ENCODE measurements at places on chromosomes 12 and 14.

DNA sequence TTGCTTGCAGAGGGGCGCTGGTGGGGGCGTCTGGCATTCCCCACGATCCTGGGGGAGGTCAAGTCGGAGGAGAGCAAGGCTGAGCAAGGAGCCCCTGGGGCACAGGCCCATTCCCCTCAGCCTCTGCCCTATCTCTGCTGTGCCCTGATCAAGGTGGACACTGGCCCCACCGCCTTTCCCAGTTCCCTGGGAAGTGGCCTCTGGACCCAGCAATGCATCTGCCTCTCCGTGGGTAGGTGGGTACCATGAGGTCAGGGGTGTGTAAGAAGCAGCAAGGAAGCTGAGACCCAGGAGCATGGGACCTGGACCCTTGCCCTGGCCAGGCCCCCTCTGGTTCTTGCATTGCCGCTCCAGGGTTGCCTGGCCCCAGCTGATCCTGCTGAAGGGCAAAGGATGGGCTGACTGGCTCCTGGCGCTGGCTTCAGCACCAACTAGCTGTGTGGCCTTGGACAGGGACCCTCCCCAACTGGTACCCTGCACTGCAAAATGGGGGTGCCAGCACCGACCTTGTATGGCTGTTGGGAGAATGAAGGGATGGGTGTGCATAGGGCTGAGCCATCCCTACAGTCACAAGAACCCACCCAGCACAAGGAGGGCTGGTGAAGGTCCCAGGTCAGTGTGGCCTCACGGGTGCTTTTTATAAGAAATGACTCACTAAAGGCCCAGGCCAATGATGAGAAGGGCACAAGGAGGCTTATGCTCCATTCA is 19.6 kb downstream of the SLC25A29 start:
- DNase-seq = no peak

GRCh38 chr14:28756884-28757570 is 9.6 kb upstream of the FOXG1 start:
- no peak for DNase-seq

DNA sequence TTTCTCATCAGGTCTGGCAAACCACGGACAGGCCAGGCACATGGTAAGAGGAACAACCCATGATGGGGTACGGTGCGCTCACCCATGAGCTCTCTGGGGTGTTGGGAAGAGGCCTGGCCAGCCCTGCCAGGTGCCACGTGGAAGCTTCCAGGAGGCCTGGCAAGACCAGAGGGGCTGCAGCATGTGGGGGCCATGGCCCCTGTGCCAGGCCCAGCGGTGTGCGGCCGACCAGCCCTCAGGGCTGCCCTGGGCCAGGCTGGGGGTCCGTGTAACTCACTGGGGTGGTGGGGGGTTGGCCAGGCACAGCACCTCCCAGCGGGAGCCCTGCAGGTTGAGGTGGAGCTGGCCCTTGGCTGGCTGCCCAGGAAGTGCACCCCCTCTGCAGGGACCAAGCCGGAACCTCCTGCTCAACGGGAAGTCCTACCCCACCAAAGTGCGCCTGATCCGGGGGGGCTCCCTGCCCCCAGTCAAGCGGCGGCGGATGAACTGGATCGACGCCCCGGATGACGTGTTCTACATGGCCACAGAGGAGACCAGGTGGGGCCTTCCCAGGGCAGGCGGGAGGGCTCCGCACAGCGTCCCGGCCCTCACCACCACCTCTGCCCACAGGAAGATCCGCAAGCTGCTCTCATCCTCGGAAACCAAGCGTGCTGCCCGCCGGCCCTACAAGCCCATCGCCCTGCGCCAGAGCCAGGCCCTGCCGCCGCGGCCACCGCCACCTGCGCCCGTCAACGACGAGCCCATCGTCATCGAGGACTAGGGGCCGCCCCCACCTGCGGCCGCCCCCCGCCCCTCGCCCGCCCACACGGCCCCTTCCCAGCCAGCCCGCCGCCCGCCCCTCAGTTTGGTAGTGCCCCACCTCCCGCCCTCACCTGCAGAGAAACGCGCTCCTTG is 4.9 kb upstream of the CRIP2 start:
- no peak for DNase-seq

GRCh38 chr12:113898466-113898865 is 67.7 kb downstream of the RBM19 start:
- peak; percentile 63 for DNase-seq

DNA sequence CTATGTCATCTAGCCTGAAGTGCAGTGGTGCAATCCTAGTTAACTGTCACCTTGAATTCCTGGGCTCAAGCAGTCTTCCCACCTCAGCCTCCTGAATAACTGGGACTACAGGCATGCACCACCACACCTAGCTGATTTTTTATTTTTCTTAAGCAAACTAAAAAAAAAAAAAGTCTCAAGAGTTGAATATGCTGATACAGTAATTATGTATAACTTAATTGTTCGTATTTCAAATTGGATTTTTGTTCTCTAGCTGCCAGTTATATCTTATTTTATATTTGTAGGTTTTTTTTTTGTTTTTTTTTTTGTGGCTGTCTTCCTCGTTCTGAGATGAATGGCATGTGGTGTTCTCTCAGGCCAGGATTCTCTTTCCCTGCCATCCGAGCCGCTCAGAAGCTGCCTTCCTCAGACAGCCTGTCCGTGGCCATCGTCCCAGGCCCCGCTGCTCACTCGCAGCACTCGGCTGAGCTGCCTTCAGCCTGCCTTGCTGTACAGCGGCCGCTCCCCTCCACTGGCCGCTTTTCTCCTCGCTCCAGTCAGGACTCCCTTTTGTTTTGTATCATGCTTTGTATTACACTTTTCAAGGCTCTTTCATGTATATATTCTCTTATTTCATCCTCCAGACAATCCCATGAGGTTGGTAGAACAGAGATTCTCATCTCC is 53.3 kb downstream of the WDR20 start:
- no peak for DNase-seq

Data from NCI-H510A treated with DMSO at 0.1 percent for 48 hours (cell line).